ENCODE measurements at places on chromosomes 11 and 22. TPM values are rescaled to one million over a fixed set of nuclear protein-coding genes. Genes with fewer than 3 reads are reported as not detected.

HTR3B gene
- not detected for total RNA-seq

C11orf86 gene
- not detected for total RNA-seq

ART1 gene
- not detected for total RNA-seq

RAG2 gene
- not detected for total RNA-seq

MICAL2 gene
- 241 TPM for total RNA-seq

SCN4B gene
- total RNA-seq = not detected

GANAB gene
- 315 TPM for total RNA-seq

SPI1 gene
- total RNA-seq = not detected

KRTAP5-11 gene
- total RNA-seq = not detected

LSP1 gene
- 0.33 TPM for total RNA-seq

HEPACAM gene
- total RNA-seq = under 0.01 TPM

CD3G gene
- 0.12 TPM for total RNA-seq

NAALAD2 gene
- total RNA-seq = 5.6 TPM

APBB1 gene
- total RNA-seq = 50.5 TPM

SCUBE2 gene
- 3.4 TPM for total RNA-seq

MCHR1 gene
- 0.50 TPM for total RNA-seq

CRYBB2 gene
- total RNA-seq = not detected

ENDOD1 gene
- 53.7 TPM for total RNA-seq

PRODH gene
- total RNA-seq = not detected

CHADL gene
- 1.4 TPM for total RNA-seq

USP28 gene
- 38.5 TPM for total RNA-seq

B4GALNT4 gene
- 1.8 TPM for total RNA-seq

SEZ6L gene
- not detected for total RNA-seq

IFITM5 gene
- not detected for total RNA-seq

DMC1 gene
- 6.5 TPM for total RNA-seq

HIC2 gene
- total RNA-seq = 2.7 TPM

IGF2 gene
- total RNA-seq = 0.11 TPM

SMTNL1 gene
- not detected for total RNA-seq

C22orf31 gene
- total RNA-seq = not detected

CARD10 gene
- total RNA-seq = 1.2 TPM

IFITM10 gene
- total RNA-seq = 0.89 TPM

DDX25 gene
- 0.11 TPM for total RNA-seq

TRIM29 gene
- 0.11 TPM for total RNA-seq

MRGPRF gene
- 33.6 TPM for total RNA-seq

ELMOD1 gene
- total RNA-seq = 1.1 TPM

PATE3 gene
- total RNA-seq = not detected

NLRP14 gene
- 0.50 TPM for total RNA-seq

TSGA10IP gene
- 0.11 TPM for total RNA-seq

TRIM49 gene
- not detected for total RNA-seq

LYVE1 gene
- 0.22 TPM for total RNA-seq

PLA2G3 gene
- total RNA-seq = 0.33 TPM

SYT8 gene
- not detected for total RNA-seq

RFPL1 gene
- total RNA-seq = not detected

MS4A8 gene
- not detected for total RNA-seq

KRTAP5-2 gene
- total RNA-seq = not detected

ANGPTL5 gene
- total RNA-seq = not detected

JHY gene
- 1.7 TPM for total RNA-seq
